ENCODE measurements at places on chromosomes 6 and 20.

- DNase-seq = no peak
Observed at GRCh38 chr6:85498596-85499258, 48.8 kb downstream of the NT5E start.

GRCh38 chr6:36368921-36369865 is 18.3 kb downstream of the ETV7 start:
- no peak for DNase-seq

GRCh38 chr20:58818586-58819285 is 32.0 kb downstream of the GNAS-AS1 start:
- DNase-seq = no peak

DNA sequence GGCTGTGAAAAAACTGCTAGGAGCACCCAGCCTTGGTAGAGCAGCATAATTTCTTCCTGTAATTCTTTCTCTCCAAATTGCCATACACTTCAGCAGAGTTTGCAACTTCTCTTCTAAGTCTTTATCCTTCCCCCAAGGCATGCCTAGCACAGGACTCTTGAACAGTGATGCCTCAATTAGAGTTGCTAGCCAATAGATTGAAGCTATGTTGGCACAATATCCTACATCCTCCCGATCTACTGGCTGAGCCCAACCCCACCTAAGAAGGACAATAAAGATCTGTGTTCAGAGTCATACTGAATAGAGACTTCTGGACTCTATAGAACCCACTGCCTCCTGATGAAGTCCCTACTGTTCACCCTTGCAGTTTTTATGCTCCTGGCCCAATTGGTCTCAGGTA is at the start of gene DEFB126:
Gene DEFB126 (plus strand): TSS at position 301 of the 400 bp plus-strand sequence. CDS start 39 bp downstream, at position 340.
- no peak for DNase-seq

GRCh38 chr6:12258591-12259075 is 31.5 kb upstream of the EDN1 start:
- no peak for DNase-seq

- DNase-seq = no peak
Observed at GRCh38 chr6:3233321-3233720, 5.9 kb upstream of the TUBB2B start.

- DNase-seq = peak; percentile 31
Observed at GRCh38 chr6:17703256-17703694, 3.5 kb downstream of the NUP153 start.

GRCh38 chr20:20743511-20744169 is 31.2 kb upstream of the RALGAPA2 start:
- peak; percentile 1 for DNase-seq

Measured in CD4-positive, alpha-beta T cell treated with Interleukin-1 beta for 1 hour (primary cell).